Psoas muscle (tissue), 8 donors: ENCODE measurements at places on chromosomes 2 and 18.

DNA sequence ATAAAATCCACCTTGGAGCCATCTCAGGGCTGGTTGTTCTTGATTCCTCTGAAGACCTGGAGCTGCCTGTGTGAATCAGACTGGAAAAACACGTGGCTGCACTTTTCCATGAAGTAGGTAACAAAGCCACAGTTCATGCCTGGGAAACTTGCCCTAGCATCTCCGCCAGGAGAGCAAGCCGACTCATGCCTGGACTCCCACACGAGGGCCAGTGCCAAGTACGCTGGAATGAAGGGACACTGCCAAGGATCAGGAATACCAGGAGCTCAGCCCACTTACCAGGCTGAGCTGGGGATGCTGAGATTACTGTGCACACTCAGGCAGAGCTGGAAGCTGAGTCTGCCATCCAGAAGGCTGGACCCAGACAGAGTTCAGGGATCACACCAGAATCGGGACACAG, 10.9 kb upstream of the FHL2 start:
- peak; percentile 81 for DNase-seq

DNA sequence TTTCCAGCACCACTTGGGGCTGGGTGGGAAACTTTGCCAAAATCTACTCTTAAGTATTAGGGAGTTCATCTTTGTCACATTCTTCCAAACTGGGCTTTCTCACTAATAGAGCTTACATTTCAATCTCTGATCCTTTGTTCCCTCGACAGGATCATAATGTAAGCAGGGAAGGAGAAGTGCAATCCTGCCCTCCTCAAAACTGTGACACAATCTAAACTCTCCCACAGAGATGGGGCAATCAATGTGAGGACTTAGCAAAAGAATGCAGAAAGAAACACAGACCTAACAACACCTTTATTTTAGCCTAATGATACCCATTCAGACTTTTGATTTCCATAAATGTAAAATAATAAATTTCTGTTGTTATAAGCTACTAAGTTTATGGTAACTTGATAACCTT, 40.8 kb downstream of the DSEL start:
- no peak for DNase-seq

GRCh38 chr2:217521820-217522219, 481.0 kb downstream of the TNS1 start:
- DNase-seq = no peak

- no peak for DNase-seq
Measured at GRCh38 chr2:150561076-150561475, 73.6 kb upstream of the RND3 start.

GRCh38 chr2:58638256-58638805, 397.2 kb upstream of the FANCL start:
- DNase-seq = no peak

GRCh38 chr2:70938586-70938950, 2.9 kb downstream of the ATP6V1B1 start:
- no peak for DNase-seq

- DNase-seq = no peak
Measured at GRCh38 chr2:14712111-14712510, 79.6 kb downstream of the LRATD1 start.

GRCh38 chr2:43402452-43402937, 176.1 kb upstream of the ZFP36L2 start:
- DNase-seq = no peak

DNA sequence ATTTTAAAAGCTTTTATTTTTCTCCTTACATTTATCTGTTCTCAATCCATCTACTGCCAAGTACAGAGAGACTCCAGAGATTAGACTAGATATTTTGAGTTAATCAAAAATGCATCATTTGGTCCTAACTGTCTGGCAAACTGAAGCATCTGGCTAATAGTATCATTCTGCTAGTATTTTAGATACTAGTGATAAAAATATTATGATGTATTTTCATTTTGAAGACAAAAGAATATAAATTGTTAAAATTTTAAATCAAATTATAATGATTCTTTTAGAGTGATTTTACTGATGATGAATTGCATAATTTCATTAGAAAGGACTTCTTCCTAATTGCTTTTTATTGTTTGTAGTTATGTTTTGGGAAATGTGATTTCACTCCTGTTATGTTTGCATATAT, 584.0 kb downstream of the LRRTM4 start:
- no peak for DNase-seq

GRCh38 chr18:5759194-5759593, 136.1 kb downstream of the TMEM200C start:
- DNase-seq = no peak

DNA sequence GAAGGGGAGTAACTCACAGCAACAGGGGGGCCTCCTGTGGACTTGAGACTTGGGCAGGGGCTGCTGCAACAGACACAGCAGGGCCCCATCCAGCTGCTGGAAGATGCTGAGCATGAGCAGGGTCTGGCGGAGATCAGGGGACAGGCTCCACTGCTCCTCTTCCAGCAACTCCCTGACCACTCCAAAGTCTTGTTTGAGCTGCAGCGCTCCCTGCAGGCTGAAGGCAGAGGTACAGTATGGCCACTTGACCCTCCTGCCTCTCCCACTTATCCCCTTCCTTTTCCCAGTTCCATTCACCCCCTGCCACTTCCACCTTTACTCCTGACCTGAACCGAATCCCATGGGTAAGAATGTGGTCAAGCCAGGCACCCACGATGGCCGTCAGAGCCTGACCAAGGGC, 2.4 kb upstream of the MRPL53 start:
- DNase-seq = no peak

DNA sequence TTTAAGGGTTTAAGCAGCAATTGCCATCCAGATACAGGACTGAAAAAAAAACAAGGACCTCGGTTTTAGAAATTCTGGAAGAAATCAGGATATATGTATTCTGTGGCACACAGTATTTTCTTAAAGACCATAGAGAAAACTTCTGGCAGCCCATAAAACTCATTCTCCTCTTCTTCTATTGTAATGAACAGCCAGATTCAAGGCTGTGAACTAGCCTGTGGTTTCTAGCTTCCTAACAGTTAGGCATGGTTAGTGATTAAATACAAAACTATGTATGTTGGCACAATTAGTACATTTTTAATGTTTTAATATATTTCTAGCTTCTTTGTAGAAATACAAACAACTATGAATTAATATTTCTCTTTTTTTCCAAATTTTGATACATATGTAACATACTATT, 555.7 kb downstream of the DSC3 start:
- DNase-seq = no peak

GRCh38 chr2:143974262-143974661, 545.7 kb downstream of the ZEB2 start:
- no peak for DNase-seq

- DNase-seq = no peak
Measured at GRCh38 chr2:15923597-15923996, 16.8 kb upstream of the MYCN start.

DNA sequence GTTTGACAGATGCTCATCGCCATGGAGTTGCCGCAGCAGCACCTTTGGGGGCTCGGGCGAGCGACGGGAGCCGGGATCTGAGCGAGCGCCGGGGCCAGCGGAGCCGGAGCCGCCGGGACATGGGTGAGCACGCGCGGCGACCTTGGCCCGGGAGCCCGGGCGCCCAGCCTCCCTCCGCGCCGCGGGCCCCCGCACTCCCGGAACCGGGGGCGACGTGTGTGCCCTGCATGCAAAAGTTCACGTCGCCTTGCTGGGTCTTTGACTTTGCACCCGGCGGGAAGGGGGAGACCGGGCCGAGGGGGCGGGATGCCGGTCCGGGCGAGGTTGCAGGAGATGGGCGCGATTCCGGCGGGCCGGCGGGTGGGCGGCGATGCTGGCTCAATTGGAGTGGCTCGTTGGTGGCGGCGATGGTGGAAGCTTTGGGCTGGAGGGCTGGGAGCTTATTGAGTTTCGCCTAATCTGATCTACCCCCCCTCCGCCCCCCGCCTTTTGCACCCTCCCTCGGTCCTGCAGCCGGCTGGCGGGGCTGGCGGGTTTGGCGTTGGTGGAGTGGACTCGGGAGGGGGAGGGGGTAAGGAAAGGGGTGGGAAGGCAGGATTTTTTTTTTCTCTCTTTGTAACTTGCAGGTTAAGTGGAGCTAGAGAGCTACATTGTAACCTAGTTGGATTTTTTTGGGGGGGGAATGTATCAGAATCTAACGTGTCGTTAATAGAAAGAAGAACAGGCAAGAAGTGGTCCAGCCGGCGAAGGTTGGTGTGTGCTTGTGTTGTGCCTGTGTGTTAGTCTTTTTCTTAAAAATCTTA, at the start of gene SETBP1:
Gene SETBP1 (plus strand): TSS at position 616 of the 803 bp plus-strand sequence. CDS start 20,459 bp downstream, outside the sequence.
- DNase-seq = peak; percentile 89

DNA sequence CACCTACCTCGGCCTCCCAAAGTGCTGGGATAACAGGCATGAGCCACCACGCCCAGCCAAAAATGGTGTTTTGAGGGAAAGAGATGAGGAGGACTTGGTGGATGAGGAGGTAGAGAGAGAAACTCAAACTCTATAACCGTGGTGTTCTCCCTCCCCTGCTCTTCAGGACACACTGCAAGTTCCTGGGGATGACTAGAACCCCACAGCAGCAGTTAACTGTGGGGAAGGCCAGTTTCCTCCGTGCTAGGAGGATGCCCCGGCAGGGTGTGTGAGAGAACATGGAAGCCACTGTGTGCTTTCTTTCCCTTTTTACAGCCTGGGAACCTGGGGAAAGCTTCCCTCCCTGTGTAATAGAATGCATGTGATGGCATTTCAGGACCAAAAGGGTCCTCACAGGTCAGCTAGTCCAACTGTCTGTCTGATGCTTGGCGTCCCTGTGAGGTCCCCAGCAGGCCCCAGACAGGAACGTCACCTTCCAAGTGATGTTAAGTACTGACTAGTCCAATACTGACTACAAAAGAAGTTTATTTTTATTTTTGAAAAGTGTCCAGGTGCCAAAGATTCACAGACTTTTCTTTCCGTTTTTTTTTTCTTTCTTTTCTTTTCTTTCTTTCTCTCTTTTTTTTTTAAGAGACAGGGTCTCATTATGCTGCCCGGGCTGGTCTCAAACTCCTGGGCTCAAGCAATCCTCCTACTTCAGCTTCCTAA, 38.9 kb downstream of the MYCN start:
- DNase-seq = no peak

DNA sequence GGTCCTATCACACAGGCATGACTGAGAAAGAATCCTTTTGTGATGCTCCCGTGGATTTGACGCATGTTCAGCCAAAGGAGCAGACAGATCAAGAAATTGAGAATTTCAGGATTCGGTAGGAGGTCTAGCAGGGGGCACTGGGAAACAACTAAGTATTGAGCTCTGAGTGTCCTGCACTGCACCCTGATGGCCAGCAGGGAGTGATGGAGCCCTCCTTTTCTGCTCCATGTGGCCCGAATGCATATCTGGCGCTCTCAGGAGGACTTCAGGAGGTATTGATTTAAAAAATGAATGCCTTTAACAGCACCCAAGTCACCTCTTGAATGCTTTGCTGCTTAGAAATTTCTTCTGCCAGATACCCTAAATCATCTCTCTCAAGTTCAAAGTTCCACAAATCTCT, 58.0 kb downstream of the ZNF519 start:
- no peak for DNase-seq

- no peak for DNase-seq
Measured at GRCh38 chr2:203787979-203788378, 79.6 kb upstream of the CTLA4 start.

- no peak for DNase-seq
Measured at GRCh38 chr18:54712306-54712705, 116.0 kb upstream of the RAB27B start.

GRCh38 chr2:127080226-127080937, 26.6 kb downstream of the BIN1 start:
- DNase-seq = no peak

- no peak for DNase-seq
Measured at GRCh38 chr18:79544386-79544963, 135.1 kb upstream of the CTDP1 start.

DNA sequence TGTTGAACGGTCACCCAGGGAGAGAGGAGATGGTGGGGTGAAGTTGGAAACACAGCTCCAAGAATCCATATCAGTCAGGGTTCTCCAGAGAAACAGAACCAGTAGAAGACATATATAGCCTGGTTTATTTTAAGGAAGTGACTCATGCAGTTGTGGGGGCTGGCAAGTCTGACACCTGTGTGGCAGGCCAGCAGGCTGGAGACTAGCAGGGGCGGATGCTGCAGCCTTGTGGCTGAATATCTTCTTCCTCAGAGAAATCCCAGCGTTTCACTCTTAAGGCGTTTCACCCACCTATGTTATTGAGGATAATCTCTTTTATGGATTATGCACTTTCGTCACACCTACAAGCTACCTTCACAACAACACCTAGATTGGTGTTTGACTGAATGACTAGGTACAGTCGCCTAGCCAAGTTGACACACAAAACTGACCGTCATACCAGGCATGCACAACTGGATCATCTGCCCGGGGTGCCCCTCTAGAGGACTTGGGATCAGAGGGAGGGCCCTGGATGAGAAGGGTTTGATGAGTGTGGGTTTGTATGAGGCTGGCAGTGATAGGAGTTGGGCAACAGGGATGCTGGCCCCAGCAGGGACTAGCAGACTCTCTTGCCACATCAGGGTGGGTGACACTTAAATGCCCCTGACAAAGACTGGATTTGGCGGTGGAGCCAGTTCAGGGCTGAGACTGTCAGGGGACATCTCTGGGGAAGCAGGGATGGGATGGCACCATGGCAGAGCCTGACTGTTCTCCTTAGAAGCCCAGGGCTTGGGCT, 23.4 kb downstream of the MROH2A start:
- no peak for DNase-seq

- peak; percentile 90 for DNase-seq
Measured at GRCh38 chr2:109173311-109174171, 44.5 kb downstream of the SH3RF3 start.

GRCh38 chr2:55120634-55121359, 70.5 kb upstream of the RTN4 start:
- DNase-seq = peak; percentile 60

GRCh38 chr18:61841706-61842105, 51.1 kb downstream of the RNF152 start:
- no peak for DNase-seq

- DNase-seq = no peak
Measured at GRCh38 chr2:234181121-234181520, 130.6 kb downstream of the SPP2 start.
